RKO (cell line): ENCODE measurements at places on chromosomes 7 and 10.
A peak's percentile ranks its signal among the peaks of the same experiment; 100 is the strongest.

- DNase-seq: no peak
These were observed 54.7 kb downstream of the CHRM2 start for GRCh38 chr7:136923111-136923667.

DNA sequence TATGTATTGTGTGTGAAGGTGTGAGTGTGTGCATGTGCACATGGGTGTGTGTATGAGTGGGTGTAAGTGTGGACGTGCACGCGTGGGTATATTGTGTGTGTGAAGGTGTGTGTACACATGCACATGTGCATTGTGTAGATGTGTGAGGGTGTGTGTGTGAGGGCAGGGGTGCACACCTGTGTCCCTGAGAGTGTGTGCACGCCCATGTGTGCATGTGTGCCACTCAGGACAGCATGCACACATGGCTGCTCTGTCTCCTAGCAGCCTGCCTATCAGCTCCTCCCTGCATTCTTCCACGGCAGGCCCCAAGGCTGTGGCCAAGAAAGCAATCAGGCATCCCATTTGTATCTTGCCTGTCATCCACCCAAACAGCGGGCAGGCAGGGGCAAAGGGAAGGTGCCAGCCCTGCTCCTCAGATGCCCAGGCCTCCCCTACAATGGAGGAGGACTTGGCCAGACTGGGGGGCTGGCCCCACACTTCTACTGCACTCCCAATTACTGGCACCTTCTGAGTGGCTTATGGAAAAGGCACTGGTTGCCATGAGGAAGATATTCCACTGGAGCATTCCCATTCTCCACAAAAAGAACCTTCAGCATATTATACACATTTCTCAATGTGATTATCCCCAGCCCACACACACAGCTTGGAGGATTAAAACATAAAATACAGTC, 380.4 kb upstream of the ZMIZ1 start:
- no peak for DNase-seq

DNA sequence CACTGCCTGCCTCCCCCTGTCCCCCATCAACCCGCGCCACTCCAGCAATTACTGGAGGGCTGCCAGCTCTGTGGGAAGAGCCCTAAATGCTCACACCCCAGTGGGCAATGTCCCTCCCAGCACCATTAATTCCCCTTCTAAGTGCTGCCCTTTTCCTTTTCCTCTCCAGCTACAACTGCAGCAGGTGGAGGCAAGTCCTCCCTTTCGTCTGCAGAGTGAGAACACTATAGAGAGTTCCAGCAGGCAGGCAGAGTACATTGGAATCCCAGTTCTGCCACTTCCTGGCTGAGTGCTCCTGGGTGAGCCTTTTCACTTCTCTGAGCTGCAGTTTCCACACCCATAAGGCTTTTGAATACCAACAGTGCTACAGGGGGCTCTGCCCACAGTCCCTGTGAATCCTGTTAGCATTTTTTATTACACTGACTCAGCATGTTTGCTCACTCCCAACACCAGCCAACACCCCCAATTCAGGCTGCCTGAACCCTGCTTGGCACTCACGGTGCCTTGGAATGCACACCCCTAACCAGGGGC, 447.0 kb downstream of the GRID1 start:
- DNase-seq: no peak

DNA sequence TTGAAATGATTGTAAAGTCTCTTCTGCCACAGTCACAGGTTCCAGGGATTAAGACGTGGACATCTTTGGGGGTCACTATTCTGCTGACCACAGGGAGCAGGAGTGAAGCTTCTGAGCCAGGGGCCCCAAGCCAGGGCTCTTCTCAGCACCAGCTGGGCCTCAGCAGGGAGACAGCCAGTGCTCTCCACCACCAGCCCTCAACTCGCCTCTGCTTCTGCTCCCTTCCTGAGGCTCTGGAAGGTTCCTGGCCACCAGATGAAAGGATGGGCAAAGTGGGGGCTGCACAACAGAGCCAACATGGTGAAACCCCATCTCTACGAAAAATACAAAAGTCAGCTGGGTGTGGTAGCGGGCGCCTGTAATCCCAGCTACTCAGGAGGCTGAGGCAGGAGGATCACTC, 11.2 kb upstream of the CRYGN start:
- no peak for DNase-seq

DNA sequence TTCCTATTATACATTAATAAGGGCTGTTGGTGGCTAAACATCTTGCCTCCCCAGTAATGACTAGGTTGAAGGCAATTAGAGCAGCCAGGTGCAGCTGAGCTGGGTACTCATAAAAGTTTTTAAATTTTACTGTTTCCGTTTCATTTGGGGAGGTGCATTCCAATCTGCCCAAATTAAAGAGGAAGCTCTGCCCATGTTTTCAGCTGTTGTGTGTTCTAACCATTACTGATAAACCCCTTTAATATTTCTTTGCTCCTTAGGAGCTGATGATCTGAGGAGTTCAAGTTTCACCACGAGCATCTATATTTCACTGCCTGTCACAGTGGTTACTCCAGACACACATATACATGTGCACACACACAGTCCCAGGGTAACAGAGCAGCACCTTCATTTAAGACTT, 94.4 kb downstream of the JAZF1 start:
- no peak for DNase-seq

DNA sequence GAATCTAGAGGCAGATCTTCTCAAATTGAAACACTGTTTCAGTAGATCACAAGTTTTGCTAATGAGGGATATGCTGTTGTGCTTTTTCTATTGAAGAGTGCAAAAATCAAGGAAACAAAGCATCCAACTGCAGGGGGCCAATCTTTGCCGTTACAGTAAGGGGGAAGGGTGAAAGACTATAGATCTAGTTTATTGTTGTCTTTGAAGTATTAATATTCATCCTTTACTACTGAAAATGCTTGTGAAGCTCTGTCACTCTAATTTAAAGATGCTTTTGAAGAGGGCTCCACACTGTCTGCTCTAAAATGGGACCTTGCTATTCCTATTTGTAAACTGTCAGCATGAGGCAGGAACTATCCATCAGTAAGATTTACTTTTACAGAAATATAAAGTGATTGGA, 110.3 kb downstream of the MBL2 start:
- DNase-seq: no peak

- DNase-seq: no peak
These were observed 26.4 kb downstream of the MACC1 start for GRCh38 chr7:20190560-20191390.

DNA sequence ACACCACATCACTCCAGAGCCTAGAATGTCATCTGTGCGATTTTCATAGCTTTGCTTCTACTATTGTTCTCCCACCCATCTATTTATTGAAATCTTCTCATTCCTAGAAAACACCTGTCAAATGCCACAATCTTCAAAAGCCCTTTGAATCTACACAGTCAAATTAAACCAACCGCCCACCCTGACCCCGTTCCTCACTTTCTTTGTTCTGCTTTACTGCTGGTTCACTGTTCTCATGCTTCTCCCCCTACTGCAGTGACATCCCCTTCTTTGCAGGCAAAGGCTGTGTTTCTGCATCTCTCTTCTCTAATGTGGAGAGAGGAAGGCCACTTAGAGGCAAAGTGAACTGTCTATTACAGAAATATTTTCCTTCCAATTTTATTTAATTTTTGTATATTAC, 152.4 kb upstream of the NEBL start:
- no peak for DNase-seq

DNA sequence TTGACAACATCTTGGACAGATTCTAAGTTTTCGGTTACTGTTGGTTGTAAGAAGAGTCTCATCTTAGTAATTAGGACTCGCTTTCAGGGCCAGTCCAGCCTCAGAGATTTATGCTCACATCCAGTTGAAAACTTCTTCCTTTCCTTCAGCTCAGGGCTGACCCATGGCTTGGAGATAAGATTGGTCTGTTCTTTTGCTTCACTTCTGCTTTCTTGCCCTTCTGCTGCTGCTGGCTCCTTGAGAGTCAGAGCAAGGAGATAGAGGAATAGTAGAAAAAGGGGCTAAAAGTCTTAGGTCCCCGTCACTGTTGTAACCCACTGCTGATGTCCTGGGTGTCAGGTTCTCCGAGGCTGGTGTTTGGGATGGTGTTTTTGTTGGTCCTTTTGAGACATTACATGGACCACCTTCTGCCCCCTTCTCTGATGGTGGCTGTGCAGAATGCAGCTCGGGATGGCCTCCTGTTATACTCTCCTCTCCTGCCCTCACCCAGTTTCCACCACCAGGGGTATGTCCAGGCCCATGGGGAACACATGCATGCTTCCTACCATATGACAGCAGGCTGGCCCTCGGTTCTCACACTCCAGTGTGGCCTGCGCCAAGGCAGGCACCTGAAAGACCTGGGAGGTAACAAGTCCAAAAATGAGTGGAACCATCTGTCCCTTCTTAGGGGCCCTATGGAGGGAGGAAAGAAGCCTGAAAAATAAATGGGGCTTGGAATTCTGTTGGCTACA, 67.8 kb upstream of the PCBD1 start:
- no peak for DNase-seq

DNA sequence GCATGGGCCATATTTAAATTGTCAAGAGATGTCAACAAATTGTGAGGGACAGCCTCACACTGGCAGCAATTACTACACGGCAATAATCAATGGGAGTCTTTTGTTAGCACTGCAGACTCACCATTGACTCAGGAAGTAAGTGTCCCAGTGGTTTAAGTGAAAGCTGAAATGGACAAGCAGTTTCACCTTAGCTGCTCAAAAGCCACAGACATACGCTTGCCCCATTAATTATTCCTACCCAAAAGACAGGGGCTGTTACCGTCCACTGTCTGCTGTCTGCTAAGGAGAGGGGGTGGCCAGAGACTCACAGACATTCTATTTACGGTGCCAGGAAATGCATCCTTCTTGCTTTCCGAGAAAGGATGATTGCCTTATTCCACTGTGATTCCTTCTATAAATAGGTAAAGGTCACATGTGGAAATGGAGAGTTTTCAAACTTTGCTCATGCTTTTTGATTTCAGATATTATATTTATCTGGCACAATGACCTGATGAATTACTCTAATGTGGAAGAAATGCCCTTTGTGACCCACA, 309.7 kb upstream of the NFE2L3 start:
- no peak for DNase-seq

- DNase-seq: peak; percentile 52
These were observed 48.4 kb downstream of the HGF start for GRCh38 chr7:81721437-81721836.

DNA sequence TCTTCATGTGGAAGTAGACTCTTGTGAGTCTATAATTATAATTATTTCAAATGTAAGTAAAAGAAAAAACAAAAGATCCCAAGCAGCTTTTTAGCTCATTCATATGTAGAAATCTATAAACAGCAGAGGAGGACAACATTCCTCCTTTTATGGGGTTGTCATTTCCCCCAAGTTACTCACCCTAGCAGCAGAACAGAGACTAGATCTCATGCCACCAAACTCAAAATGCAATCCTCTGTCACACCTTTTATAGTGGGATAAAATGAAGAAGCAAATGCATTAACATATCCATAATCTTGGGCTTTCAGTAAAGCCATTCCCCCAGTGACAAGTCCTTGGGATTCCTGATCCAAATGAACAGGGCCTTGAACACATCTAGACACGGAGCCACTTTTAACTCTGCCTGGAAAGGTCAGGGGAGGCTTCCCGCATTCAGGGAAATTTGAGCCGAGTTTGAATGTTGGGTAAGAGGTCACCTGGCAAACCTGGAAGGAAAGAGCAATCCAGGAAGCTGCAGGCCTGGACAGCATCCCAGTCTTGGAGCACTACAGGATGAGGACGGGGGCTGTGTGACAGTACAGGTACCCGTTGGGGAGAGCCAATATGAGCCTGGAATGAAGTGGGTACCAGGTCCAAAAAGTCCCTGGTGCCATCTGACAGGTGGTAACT, 76.4 kb downstream of the DOCK4 start:
- no peak for DNase-seq

GRCh38 chr10:101021692-101022251, 9.2 kb downstream of the PDZD7 start:
- DNase-seq: no peak

DNA sequence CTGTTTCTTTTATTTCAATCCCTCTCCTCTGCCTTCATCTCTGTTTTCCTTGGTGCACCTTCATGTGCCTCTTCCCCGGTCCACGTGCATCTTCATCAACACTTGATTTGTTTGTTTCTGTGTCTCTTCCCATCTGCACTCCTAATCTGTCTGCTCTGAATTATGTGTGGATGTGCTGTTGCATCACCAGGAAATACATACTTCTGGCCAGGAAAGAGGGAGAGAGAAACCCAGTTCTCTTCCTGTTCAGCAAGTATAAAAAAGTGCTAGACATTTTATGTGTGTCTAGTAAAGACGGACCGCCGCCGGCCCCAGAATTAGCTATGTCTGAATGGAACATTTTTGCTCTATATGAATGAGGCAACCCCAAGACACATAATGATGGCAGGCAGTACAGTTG, 93.8 kb downstream of the CALD1 start:
- no peak for DNase-seq

GRCh38 chr10:22343731-22344130, 1.6 kb upstream of the SPAG6 start:
- no peak for DNase-seq

DNA sequence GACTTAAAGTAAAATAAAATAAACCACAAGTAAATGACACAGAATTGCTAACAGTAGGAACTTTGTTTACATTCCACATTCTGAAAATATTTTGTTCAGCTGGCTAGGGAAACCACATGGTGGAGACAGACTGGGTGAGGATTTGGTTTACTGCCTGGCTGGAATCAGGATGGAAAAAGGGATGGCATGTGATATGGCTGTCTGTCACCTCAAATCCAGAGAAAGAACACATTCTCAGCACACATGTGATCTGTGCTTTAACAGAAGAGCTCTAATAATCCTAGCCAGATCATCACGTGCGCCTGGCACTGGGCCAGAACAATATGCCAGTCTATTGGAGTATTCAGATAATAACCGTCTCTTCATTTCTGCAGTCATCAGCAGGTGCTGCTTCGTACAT, 90.9 kb upstream of the PIP4K2A start:
- DNase-seq: no peak

DNA sequence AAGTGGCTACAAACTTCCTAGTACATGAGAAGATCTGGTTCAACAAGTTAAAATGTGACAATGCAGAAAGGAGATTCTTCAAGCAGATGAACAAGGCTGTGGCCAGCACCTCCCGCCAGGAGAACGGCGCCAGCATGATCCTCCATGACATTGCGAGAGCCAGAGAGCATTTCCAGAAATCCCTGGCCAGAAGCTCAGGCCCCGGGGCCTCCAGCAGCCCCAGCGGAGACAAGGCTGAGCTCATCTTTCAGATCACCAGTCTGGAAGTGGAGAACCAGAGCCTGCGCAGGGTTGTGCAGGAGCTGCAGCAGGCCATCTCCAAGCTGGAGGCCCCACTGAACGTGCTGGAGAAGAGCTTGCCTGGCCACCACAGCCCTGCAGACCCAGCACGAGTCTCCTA, 40.1 kb upstream of the ZNF273 start:
- no peak for DNase-seq

DNA sequence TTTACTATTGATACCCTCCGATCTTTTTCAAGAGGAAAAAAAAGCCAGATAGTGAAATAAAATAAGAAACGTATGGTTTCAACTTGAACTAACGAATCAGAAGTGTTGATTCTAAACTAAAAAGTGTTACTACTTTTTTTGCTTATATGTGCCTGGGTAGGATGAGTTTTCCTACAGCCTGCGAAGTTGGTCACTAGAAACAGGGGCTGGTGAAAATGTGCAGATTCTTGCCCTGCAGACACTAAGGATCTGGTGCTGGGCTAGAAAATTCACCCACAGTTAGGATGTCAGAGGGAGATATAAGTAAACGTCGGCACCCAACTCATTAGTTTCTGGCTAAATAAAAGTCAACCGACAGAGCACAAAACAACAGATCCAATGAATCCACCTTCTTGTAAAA, 298.7 kb upstream of the NFE2L3 start:
- no peak for DNase-seq

GRCh38 chr7:55128693-55129394, 110.0 kb downstream of the EGFR start:
- no peak for DNase-seq
